Activated T-cell treated with anti-CD3 and anti-CD28 coated beads, Interleukin-2, amount 50 U/mL, for 48 hours (primary cell): ENCODE measurements at places on chromosomes 16 and 17.
A peak's percentile ranks its signal among the peaks of the same experiment; 100 is the strongest.

DNA sequence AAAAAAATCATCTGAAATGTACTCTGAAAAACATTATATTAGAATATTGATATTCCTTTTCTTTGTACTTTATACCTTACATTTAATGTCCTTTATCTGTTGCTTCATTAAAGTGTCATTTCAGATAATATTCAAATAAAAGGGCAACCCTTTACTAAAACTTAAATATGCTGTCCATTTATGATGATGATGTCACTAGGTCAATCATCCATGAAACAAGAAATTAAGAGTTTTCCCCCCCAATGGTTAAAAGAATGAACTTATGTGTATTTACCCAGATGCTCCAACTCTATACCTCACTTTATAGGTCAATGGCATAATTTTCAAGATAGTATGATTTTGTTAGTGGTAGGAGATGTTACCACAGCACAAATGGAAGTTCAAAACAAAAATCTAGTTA lies 15.3 kb downstream of the APPBP2 start:
- no peak for DNase-seq

DNA sequence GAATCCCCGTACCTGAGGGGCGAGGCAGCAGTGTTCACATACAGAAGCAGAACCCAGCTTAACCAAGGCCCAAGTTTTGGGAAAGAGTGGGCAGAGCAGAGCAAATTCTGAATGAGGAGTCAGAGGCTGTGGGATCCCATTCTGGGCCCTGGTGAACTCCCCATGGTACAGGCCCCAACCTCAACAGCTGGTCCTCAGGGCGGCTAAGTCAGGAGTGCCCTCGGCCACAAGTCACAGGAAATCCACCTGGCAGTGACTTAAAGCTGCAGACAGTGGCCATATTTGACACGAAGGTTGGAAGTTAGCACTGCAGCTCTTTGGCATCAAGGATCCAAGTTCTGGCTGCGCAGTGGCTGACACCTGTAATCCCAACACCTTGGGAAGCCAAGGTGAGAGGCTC lies 237.1 kb downstream of the PARN start:
- DNase-seq = no peak

DNA sequence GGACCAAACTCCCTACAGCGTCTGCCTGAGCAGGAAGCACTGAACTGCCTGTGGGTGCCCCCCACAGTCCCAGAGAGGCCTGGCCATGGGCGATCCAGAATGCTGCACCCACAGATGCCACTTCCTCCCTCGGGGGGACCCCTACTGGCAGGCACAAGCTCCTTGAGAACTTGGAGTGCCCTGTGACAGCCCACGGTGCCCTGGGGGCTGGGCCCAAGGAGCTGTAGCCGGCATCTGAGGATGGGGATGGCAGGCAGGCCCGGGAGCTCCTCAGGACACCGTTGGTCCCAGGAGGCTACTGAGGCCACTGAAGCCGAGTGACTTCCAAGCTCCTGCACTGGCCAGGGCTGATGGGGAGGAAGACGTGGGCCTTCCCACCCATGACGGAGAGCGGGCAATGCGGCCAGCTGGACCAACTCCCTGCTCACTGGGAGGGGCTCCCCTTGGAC lies 15.1 kb upstream of the RASD1 start:
- no peak for DNase-seq

- peak; percentile 71 for DNase-seq
Observed at GRCh38 chr17:57085448-57086068, 512 bp downstream of the AKAP1 start.

GRCh38 chr17:40431231-40431602 lies 12.0 kb upstream of the IGFBP4 start:
- DNase-seq = peak; percentile 12

GRCh38 chr17:11768106-11768505 lies 169.8 kb downstream of the DNAH9 start:
- DNase-seq = no peak

GRCh38 chr16:66984892-66985311 lies 3.5 kb upstream of the CES4A start:
- DNase-seq = peak; percentile 86

- peak; percentile 16 for DNase-seq
Observed at GRCh38 chr17:34291721-34292348, 6.3 kb downstream of the CCL11 start.

GRCh38 chr16:78762222-78762621 lies 662.8 kb downstream of the WWOX start:
- DNase-seq = no peak

DNA sequence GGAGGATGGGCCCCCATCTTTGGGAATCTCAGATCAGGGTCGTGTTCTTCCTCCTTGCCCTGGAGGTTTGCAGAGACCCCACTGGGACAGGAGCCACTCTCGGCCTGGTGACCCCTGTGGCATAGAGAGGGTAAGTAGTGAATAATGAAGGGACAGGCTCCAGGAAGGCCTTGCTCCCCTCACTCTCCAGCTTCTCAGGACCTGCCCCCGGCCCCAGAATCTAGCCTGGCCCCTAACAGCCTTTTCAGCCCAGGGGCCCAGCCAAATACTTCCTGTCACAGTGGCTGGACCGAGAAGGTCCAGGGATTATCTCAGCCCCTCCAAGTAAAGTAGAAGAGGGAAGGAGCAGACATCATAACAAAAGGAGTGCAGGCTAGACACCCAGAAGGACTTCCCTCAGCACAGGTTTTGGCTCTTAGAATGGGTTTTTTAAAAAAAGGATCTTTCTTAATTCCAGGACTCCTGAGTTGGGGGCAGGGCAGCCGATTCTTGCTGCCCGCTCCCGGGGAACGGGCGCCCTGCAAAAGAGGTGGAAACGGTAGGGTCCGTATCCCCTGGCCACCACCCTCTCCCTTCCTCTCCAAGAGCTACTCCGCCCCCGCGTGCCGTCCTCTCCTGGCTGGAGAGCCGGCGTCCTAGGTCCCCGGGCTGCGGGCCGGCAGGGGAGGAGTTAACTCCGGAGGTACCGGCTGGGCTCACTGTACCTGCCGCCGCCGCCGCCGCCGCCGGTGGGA lies 559 bp upstream of the NXPH3 start:
- no peak for DNase-seq

GRCh38 chr16:23521037-23521743 lies 10.9 kb upstream of the GGA2 start:
- DNase-seq = no peak

- no peak for DNase-seq
Observed at GRCh38 chr16:4914528-4915225, 22.3 kb downstream of the PPL start.

DNA sequence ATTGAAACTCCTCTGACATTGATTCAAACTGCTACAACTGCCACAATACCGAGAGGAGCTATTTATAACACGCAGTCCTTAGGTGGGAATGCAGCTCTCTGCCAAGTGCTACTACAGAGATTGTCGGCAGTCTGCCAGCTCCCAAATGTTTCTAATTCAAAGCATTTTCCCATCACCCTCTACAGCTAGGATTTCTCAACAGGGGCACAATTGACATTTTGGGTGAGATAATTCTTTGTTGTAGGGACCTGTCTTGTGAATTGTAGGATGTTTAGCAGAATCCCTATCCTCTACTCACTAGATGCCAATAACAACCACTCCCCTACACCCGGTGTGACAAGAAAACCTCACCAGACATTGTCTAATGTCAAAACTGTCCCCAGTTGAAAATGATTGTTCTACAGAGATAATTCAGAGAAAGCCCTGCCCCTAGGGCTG lies 7.8 kb upstream of the N4BP1 start:
- DNase-seq = no peak

DNA sequence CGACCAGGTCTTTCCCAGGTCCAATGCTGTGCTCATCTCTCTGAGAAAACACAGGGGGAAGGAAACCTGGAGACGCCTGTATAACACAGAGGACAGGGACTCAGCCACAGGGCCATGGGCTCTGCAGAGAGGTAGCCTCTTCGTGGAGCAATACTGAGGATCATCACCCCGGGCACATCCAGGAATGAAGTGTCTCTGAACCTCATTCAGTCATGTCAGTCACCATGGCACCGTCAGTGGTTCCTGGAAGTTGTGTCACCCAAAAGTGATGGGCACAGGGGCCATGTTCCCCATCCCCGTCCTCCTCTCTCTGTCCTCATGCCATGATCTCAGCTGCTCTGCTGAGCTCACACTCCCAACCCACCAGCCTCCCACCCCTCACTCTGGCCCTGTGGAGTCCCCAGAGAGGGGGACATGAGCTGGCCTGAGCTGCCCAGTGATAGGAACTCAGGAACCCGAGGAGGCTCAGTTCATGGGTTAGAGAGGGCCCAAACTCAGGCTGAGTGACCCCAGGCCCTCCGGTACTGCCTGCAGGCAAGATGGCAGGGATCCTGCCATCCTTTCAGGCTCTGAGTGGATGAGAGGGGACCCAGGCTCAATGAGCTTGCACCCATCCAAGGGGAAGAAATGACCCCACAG lies 53.4 kb downstream of the PITPNM3 start:
- DNase-seq = no peak

- no peak for DNase-seq
Observed at GRCh38 chr17:18323007-18323406, 7.9 kb downstream of the SMCR8 start.

DNA sequence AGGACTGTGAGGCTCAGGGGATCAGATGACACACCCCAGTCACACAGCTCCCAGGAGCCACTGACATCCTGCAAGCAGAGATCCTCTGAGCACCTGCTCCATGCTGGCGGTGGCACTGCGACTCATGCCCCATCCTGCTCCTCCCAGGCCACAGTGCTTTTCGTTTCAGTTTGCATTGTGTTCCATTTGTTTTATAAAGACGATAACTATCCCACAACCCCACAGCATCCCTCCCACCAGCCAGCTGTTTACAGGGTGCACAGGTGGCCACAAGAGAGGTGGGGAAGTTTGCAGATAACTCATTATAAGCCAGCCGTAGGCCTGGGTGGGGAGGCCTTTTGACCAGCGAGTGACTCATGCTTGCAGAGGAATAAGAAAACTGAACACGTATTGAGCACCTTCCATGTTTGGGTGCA lies 28.2 kb downstream of the BCO1 start:
- DNase-seq = peak; percentile 27

DNA sequence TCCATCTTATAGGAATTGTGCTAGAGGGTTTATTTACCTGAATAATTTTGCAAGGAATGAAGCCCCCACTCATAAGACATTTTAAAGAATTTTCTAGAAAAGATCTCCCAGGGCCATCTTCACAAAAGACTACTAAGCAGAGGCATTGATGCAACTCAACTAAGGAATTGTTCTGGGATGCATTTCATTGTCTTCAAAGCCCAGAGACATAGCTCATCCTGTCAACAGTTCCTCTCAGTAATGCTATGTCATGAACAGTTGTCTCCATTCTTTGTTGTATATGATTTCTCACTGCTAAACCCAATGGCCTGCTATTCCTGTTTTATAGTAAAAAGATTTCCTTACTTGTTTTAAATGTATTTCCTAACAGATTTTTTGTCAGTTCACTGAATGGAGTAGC lies 136.8 kb upstream of the RBL2 start:
- DNase-seq = no peak

GRCh38 chr16:87390641-87391323 lies 1.4 kb upstream of the MAP1LC3B start:
- no peak for DNase-seq

DNA sequence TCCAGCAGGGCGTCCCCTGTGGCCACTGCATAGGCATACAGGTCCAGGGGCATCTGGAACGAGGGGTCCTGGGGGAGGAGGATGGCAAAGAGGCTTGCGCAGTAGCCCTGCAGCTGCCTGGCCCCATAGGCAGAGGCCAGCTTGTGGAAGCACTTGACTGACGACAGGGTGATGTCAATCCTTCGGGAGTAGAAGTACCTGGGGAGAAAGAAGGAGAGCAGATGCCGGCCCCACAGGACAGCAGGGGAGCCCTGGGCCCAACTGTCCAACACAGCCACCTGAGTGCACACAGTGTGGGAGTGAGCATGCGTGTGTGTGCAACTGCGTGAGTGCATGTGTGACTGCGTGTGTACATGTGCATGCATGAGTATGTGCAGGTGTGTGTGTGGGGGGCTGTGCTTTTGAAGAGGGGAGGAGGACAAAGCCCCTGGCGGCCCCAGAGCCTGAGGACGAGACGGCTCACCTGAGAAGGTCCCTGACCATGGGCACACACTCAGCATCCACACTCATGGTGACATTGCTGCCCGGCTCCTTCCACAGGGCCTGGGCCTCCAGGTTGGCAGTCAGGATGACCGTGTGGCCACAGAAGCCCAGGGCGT lies 7.1 kb downstream of the LGALS3BP start:
- no peak for DNase-seq

GRCh38 chr17:77827511-77827910 lies 131.0 kb upstream of the TNRC6C start:
- DNase-seq = no peak

DNA sequence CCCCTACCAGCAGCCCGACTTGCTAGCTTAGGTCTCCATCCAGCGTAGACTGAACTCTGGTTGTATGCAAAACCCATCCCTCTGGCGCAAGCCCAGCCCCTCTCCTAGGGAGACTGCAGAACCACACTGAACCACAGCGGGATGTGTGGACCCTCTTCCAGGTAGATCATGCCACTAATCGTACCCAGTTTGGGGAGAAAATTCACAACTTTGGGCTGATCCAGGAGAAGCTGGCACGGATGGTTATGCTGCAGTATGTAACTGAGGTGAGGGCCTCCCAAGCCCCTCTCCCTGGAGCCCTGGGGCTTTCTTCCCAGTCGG lies 3.2 kb downstream of the ACADVL start:
- no peak for DNase-seq

GRCh38 chr17:74641958-74642298 lies 18.4 kb upstream of the CD300E start:
- no peak for DNase-seq

DNA sequence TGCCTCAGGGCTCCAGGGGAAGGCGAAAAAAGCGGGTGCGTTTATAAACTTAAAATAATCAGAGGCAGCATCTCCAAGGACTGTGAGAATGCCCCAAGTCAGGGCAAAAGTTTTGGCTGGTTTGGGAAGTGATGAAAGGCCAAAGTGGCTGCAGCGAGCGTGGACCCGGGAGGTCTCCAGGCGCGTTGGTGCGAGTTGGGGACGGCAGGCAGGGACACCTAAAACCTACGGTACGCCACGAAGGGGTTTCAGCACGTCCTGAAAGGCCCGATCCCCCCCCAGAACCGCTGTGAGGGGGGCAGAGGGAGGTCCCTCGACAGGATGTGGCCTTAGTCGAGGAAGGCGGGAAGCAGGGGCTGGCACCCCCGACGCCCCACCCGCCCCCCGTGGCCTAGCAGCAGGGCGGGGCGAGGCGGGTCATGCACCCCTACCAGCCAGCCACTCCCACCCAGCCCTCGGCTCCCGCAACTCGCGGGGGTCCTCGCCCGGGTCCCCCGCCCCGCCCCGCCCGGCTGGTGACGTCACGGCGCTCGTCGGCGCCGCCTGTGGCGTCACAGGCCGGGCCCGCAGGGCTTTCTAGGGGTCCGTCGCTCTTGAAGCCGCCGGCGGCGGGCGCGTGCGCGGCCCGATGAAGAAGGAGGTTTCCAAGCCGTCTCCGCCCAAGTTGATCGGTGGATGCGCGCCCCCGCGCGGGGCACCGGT lies at the start of gene MYCBPAP:
Gene MYCBPAP (plus strand): TSS at position 569 of the 702 bp plus-strand sequence. CDS start 236 bp downstream, outside the sequence.
- DNase-seq = peak; percentile 76
